ENCODE measurements at places on chromosomes 1 and 21. TPM values are rescaled to one million over a fixed set of nuclear protein-coding genes. Genes with fewer than 3 reads are reported as not detected.

- no peaks in the 10 kb centered on the region for H3K27me3 ChIP-seq
- DNase-seq: peak; percentile 63
- H3K4me1 ChIP-seq: no peaks in the 10 kb centered on the region
- no peak overlapping the region for H3K27ac ChIP-seq
- H3K36me3 ChIP-seq: no peaks in the 10 kb centered on the region
Measured at GRCh38 chr1:182784556-182785171, 4.9 kb upstream of the NPL start.

GRCh38 chr1:3244927-3245315 is 175.9 kb downstream of the PRDM16 start:
- peaks cover 8% of the 10 kb centered on the region for H3K27me3 ChIP-seq
- DNase-seq: no peak
- peaks cover 47% of the 10 kb centered on the region for H3K4me1 ChIP-seq
- no peak overlapping the region for H3K27ac ChIP-seq
- H3K4me3 ChIP-seq: no peak overlapping the region

- no peaks in the 10 kb centered on the region for H3K4me1 ChIP-seq
- no peaks in the 10 kb centered on the region for H3K27me3 ChIP-seq
- DNase-seq: no peak
- H3K27ac ChIP-seq: no peak overlapping the region
- no peak overlapping the region for H3K4me3 ChIP-seq
- no peaks in the 10 kb centered on the region for H3K36me3 ChIP-seq
Measured at GRCh38 chr1:164511001-164511705, 47.8 kb upstream of the PBX1 start.

GRCh38 chr1:30232288-30232899 is 491.0 kb downstream of the MATN1 start:
- H3K4me1 ChIP-seq: no peaks in the 10 kb centered on the region
- H3K27me3 ChIP-seq: peaks cover 3% of the 10 kb centered on the region
- H3K27ac ChIP-seq: no peak overlapping the region
- DNase-seq: peak; percentile 4

- no peak for DNase-seq
- peaks cover 28% of the 10 kb centered on the region for H3K27me3 ChIP-seq
- H3K27ac ChIP-seq: no peak overlapping the region
- H3K36me3 ChIP-seq: no peaks in the 10 kb centered on the region
Measured at GRCh38 chr1:221740369-221740992, 1.4 kb downstream of the DUSP10 start.

GRCh38 chr1:153773096-153773921 is 1.9 kb upstream of the SLC27A3 start:
- H3K4me3 ChIP-seq: no peak overlapping the region
- H3K27ac ChIP-seq: no peak overlapping the region
- H3K36me3 ChIP-seq: peaks cover 72% of the 10 kb centered on the region
- no peak for DNase-seq
- H3K27me3 ChIP-seq: no peaks in the 10 kb centered on the region

- no peaks in the 10 kb centered on the region for H3K4me1 ChIP-seq
- H3K4me3 ChIP-seq: no peak overlapping the region
- H3K36me3 ChIP-seq: no peaks in the 10 kb centered on the region
- peak overlapping the region; percentile 61 for H3K27ac ChIP-seq
- DNase-seq: peak; percentile 58
Measured at GRCh38 chr1:116111524-116112021, 374 bp downstream of the MAB21L3 start.

DNA sequence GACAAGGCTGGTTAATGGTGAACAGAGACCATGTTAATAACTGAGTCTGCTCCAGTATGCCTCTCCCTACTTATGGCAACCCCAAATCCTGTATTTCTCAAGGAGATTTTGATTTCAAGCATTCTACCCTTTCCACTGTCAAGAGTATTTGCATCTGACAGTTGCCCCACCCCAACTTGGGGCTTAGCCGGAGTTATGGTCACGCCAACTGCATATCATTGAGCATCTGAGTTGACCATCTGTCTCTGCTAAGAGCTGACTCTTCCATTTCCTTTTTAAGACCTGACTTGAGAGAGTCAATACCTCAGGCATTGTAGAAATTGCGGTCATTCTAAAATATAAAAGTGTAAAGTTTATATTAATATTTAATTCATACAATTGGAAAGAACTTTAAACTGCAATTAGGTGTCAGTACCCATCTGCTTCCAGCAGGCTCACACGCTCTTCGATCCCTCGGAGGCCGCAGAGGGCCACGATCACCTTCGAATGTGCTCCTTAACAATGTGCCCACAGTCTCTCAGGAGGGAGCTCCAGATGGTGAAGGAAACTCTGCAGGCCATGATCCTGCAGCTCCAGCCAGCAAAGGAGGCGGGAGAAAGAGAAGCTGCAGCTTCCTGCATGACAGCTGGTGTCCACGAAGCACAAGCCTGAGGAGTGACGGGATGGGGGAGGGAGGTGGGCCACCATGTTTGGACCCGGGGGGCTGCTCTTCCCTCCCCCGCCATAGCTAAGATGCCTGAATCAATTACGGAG is 409.8 kb downstream of the DISC1 start:
- no peak overlapping the region for H3K27ac ChIP-seq
- H3K4me3 ChIP-seq: no peak overlapping the region
- H3K36me3 ChIP-seq: no peaks in the 10 kb centered on the region
- DNase-seq: no peak

MAP10 gene
- 4.0 TPM for polyA plus RNA-seq

SLC16A4 gene
- 7.8 TPM for polyA plus RNA-seq

PBX1 gene
- 16.4 TPM for polyA plus RNA-seq
